ENCODE measurements at places on chromosomes 2 and 18.
A peak's percentile ranks its signal among the peaks of the same experiment; 100 is the strongest.

GRCh38 chr2:120218181-120218580 lies 5.0 kb downstream of the TMEM185B start:
- no peak for DNase-seq

DNA sequence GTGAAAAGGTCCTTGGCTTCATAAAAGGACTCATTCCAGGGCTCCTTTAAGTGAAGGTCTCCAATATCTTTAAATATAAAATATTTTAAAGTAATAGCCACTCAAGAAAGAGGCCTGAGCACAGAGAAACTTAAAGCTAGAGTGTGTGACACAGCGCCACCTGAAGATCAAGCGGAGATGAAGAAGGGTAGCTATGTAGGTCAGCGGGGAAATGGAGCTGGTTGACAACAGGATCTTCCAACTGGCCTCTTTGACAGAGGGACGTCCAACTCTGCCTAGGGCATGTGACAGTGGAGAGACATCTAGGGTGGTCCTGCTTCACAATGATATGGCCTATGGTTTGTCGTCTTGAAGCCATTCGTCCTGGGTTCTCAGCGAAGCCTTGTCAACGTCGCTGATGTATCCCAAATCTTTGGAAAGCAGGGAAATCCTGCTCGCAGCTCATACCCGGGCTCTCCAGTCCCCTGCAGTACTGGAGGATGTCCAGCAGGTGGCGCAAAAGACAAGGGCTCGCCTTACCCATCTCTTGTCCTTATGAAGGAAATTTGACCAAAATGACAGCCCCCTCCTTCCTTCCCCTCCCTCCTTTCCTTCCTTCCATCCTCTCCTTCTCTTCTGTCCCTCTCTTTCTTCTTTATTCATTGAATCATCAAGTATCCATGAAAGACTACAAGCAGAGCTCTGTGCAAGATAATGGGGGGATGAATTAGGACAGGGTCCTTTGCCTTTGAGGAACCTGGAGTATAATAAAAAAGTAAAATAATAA lies 59.6 kb downstream of the LONRF2 start:
- DNase-seq = peak; percentile 38

- DNase-seq = no peak
Observed at GRCh38 chr18:61129001-61129400, 204.2 kb upstream of the CDH20 start.

GRCh38 chr2:107323946-107324565 lies 438.1 kb upstream of the ST6GAL2 start:
- no peak for DNase-seq

GRCh38 chr18:23534276-23534675 lies 31.0 kb downstream of the RMC1 start:
- no peak for DNase-seq

GRCh38 chr18:37869051-37869450 lies 303.5 kb upstream of the CELF4 start:
- no peak for DNase-seq

- DNase-seq = no peak
Observed at GRCh38 chr18:48790226-48790863, 160.4 kb downstream of the SMAD7 start.

DNA sequence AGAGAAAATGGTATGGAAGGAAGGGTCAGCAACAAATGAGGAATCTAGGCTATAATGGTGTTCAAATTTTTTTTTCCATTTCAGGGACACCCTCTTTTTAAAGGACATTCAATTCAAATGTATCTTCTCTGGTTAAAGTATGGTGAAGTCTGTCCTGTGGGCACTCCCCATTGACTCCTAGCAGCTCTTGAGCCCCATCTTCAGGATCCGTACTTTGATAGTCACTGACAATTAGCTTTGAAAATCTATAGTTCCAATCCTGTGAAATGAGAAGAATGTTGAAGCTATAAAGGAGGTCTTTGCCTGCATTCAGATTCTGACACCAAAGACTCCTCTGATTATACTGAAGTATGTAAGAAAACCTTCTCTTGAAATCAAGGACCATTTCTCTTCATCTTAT lies 43.3 kb downstream of the KCNH7 start:
- no peak for DNase-seq

- no peak for DNase-seq
Observed at GRCh38 chr18:79764131-79764530, 33.6 kb upstream of the KCNG2 start.

DNA sequence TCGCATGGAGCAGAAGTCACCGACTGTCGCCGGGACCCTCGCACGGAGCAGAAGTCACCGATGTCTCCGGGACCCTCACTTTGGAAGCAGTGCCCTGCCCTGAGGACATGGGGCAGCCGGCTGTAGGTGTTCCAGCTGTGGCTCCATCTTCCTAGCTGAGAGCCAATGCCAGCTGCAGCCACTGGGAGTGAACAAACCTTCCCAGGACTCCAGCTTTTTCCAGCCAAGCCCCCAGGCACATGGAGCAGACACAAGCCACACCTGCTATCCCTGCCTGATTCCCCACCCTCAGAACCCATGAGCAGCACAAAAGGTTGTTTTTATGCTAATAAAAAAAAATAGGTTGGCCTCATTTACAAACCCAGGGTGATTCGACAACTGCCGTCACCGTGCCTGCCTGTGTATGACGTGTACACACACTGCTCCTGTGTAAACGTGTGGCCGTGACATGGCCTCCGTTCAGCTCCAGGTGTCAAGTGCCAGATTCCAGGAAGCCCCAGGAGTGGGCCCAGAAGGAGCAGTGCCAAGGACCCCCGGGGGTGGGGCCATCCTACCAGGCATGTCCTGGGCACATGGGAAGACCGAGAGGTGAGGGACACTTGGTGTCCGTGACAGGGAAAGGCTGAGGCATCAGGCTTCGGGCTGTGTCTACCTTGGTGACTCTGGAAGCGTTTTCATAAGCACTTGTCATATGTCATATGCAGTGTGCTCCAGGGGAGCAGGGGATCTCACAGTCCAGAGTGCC lies 91.5 kb downstream of the EIPR1 start:
- DNase-seq = no peak

- no peak for DNase-seq
Observed at GRCh38 chr2:45758018-45758417, 106.5 kb downstream of the PRKCE start.

DNA sequence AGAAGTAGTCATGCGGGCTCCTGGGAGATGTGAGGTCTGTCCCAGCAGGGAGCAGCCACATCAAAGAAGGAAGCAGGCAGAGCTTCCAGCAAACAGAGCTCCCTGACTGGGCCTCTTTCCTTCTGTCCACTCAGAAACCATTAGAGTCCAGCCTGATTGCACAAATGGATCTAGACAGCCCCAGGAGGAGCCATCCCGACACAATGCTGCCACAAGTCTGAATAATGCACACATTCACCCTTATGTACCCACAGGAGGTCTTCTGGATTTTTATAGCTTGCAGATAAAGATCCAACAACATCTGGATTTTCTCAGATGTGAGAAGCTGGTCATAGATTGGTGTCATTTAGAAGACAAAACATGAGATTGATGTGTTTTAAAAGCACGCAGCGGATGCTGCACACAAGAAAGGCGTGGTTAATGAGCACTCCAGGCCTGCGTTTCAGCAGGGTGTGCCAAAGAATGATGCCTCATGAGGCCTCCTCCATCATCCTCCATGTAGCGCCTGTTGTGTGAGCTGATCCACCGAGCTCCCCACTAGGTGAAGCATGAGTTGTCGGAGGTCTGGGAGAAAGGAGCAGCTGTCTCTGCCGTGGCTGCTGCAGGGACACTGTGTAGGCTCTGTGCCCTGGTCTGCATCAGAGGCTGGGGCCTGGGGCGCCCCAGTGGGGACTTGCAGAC lies 60.6 kb downstream of the MTCL1 start:
- no peak for DNase-seq

GRCh38 chr2:59458800-59459199 lies 1094.7 kb downstream of the BCL11A start:
- DNase-seq = no peak

DNA sequence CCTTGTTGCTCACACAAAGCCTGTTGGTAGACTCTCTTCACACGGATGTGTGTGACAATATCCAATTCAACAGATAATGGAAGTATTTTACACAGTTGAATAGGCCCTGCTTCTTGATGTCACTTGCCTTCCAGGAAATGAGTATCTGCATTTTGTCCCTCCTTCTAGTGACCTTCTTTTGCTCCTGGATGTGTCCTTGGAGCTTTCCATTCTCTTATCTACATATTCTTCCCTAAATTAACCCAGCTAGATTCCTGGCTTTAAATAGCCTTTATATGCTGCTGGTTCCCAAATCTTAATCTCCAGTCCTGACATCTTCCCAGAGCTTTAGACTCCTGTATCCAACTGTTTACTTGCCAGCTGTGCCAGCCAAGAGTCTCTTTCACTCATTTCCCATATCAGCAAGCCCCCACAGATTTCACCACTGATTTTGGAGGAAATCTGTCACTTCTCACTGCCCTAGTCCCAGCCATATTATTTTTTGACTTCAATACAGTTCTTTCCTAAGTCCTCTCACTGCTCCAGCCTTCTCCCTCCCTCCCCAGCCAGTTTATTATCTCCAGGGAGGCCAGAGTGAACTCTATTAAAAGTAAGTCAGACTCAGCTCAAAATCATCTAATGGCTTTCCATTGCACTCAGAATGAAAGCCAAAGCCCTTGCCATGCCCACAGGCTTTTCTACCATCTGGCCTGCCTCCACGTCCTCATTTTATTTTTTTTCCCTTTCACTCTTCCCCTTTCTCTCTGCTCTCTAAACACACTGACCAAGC lies 170.0 kb downstream of the PDE11A start:
- no peak for DNase-seq

GRCh38 chr2:160390544-160391455 lies 102.8 kb downstream of the RBMS1 start:
- no peak for DNase-seq

GRCh38 chr2:68135448-68136320 lies 22.0 kb upstream of the PNO1 start:
- no peak for DNase-seq

GRCh38 chr2:168404764-168405163 lies 51.3 kb upstream of the CERS6 start:
- no peak for DNase-seq

DNA sequence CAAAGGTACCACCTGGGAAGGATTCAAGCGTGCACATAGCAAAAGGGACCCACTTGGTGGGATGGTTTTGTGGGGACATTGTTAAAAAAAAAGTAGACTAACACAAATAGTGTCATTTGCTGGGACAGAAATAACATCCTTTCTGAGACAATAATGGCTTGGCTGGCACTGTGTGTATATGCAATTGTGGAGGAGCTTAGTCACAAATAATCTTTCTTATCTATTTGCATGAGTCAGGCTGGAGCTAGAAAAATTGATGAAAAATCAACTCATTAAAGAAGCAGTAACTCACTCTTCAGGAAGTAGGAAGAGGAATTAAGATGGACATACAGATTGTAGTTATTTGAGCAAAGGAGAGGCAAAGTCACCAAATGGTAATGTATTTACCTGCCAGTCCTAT lies 29.5 kb upstream of the ITGB6 start:
- DNase-seq = no peak

DNA sequence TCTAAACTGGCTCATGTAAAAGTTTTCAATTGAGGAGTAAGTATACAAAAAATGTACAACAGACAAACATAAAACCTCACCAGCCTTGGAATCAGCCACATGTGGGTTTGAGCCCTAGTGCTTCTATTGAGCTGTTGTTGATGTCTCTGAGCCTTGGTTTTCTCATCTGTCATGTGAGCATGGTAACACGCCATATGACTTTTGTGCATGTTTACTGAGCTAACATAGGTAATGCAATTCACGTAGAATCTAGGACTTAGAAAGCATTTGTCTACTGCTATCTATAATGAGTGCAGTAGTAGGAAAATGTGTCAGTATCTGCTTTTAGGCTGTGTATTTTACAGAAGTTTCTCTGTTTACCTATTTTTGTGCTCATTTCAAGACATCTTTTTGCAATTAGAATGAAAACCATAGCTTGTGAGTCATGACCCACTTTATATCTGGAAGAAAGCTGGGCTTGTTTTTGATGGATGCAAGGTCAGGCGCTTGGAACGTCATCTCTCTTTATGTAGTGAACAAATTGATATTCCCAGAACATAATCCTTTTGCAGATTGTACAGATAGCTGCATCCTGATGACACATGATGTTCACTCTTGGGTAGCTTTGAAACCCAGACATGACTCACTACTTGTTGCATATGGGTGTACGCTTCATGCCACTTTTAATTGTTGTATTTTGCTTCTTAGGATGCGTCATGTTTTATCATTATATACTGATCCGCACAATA lies 94.3 kb downstream of the RNF144A start:
- no peak for DNase-seq

GRCh38 chr2:127719301-127720218 lies 18.3 kb downstream of the SFT2D3 start:
- no peak for DNase-seq

- no peak for DNase-seq
Observed at GRCh38 chr2:211045025-211045424, 488.6 kb downstream of the CPS1 start.

DNA sequence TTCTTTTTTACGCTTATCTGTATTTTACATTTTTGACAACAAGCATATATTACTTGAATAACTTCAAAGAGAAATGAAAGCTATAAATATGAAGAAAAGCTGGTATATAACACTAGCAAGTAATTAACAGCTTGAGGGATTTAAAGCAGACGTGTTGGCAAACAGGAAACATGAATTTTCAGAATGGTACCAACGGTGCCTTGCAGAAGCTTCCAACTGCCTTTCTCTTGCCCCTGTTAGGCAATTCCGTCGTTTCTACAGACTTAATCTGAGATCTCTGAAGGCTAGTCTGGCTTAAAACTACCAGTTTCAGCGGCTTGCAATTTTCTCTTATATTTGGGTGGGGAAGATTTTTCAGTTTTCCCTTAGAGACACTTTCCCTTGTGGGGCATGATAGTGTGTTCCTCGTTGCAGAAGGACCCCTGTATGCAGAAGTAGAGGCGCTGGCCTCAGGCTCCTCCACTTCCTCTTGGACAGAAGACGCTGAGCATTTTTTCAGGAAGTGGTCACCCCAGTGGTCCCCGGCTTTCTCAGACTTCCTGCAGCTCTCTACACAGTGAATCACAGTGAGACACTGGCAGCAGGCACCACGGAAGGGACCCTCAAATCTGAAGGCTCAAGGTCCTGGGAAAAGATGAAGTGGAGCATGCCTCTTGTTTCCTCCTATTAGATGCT lies 56.2 kb upstream of the SLC16A14 start:
- no peak for DNase-seq

- DNase-seq = no peak
Observed at GRCh38 chr2:71603851-71604725, 150.7 kb downstream of the DYSF start.

- DNase-seq = peak; percentile 41
Observed at GRCh38 chr18:59402432-59403090, 43.5 kb upstream of the LMAN1 start.

DNA sequence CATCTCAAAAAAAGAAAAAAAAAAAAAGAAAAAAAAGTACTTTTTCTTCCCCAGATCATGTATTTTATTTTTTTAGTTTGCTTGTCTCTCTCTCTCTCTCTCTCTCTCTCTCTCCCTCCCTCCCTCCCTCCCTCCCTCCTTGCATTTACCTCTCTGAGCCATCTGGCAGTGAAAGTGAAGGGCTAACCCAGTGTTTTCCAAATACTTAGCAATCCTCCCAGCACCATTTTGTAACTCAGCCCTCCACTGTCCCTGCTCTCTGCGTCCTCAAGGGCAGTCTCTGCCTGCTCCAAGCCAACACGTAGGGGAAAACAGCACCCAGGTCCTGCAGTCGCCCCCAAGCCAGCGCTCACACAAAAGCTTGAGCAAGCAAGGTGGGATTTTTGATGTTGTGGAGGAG lies 19.6 kb upstream of the TEX44 start:
- no peak for DNase-seq

GRCh38 chr2:118841450-118841827 lies 6.0 kb downstream of the EN1 start:
- DNase-seq = no peak

- DNase-seq = no peak
Observed at GRCh38 chr2:7357993-7358392, 440.8 kb downstream of the RNF144A start.
